ENCODE measurements at places on chromosomes 4 and X.
A peak's percentile ranks its signal among the peaks of the same experiment; 100 is the strongest.

DNA sequence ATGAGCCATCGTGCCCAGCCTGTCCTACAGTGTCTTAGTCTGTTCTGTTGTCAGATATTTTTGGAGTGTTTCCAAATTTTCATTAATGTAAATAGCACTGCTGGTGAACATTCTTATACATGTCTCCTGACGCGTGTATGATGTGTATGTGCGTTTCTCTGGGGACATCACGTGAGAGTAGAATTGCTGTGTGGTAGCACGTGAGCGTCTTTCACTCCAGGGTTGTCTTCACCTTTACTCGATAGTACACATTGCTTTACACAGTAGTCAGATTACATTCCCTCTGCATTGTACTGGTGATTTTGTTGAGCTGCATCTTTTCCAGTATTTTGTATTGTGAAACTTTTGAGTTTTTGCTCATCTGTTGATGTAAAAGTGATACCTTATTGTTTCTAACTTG lies 60.0 kb downstream of the ARHGAP10 start:
- DNase-seq: no peak

- no peak for DNase-seq
Observed at GRCh38 chrX:29724316-29724715, 491.0 kb upstream of the MAGEB2 start.

GRCh38 chr4:56681853-56682525 lies 893 bp upstream of the HOPX start:
- DNase-seq: no peak

DNA sequence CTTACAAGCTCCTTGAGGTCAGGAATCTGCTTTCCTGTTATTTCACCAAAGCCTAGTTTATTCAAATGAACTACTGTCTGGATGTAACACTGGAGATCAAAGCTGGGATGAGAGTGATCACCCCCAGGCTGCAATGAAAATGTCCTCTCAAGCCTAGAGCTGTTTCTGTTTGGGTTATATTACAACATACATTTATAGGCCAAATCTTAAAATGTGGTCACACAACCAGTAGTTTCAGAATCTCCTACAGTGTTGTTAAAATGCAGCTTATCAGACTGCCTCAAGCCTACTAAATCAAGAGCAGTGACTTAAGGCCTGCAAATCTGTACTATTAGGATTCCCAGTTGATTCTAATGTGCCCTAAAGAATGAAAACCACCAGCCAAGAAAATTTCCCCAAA lies 207.5 kb downstream of the PAPSS1 start:
- no peak for DNase-seq

- no peak for DNase-seq
Observed at GRCh38 chrX:134634691-134635090, 23.6 kb downstream of the PLAC1 start.

DNA sequence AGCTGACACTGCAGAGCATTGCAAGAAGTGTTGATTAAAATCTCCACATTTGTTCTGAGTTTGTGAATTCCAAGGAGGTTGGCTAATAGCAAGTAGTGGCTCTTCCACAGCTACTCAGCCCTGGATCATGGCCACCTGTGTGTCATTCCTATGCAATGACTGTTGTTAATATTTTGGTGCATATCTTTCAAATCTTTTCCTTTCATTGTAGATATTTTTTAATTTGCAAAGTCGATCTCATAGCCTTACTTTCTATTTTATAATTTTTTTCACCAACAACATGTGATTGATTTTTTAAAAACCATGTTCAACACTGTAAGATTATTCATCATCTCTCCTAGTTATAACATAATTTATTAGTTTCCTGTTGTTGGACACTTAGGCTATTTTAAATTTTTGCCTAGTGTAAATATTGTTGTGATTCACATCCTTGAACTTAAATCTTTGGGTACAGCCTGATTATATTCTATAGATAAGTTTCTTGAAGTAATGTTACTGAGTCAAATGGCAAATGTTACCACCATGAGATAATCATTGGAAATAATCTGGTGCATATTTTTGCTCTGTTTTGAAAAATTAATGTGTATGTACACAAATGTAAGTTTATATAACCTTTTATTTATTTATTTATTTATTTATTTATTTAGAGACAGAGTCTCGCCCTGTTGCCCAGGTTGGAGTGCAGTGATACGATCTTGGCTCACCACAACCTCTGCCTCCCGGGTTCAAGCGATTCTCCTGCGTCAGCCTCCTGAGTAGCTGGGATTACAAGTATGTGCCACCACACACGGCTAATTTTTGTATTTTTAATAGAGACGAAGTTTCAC lies 17.1 kb upstream of the ARHGAP10 start:
- no peak for DNase-seq

DNA sequence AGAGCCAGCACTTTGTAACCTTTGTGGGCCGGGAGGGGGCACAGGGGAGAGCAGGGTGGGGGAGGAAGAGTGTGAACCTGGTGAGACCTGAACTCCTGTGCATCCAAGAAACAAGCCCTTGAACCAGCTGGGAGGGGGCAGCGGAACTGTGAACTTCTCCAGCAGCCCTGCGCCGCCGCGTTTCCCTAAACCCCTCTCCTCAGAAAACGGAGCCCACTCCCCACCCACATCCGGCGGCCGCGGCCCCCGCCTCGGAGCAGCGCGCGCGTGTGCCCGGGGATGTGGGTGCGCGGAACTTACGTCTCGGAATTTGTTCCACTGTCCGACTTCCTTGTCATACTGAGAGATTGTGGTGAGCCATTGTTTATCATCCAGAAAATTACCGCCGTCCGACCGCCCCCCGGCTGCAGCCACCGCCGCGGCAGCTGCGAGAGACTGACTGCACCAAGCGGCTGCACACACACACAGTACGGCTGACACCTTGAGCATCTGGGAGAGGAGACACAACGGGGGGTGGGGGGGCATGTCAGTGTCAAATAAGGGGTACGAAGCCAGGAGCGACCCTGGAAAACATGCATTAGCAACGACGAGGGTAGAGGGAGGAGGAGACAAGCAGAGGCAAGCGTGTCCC lies 494 bp downstream of the SPOCK3 start:
- no peak for DNase-seq

DNA sequence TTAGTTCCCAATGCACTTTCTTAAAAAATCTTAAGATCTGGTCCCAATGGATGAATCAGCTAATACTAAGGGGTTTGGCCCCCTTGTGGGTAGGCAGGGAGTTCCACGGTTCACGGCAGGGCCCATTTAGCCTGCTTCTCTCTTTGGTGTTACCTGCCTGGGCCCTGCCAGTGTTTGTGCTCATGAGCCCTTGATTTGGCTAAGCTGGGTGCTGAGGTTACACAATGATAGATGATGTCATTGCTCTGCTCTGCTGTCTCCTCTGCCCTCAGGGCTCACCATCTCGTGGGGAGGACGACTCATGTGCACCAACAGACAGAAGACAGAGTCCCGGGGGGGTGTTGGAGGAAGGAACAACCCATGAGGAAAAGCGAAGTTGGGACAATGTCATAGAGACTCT lies 24.4 kb downstream of the RTL5 start:
- DNase-seq: no peak

GRCh38 chrX:97797076-97797475 lies 913.4 kb downstream of the RPA4 start:
- no peak for DNase-seq

DNA sequence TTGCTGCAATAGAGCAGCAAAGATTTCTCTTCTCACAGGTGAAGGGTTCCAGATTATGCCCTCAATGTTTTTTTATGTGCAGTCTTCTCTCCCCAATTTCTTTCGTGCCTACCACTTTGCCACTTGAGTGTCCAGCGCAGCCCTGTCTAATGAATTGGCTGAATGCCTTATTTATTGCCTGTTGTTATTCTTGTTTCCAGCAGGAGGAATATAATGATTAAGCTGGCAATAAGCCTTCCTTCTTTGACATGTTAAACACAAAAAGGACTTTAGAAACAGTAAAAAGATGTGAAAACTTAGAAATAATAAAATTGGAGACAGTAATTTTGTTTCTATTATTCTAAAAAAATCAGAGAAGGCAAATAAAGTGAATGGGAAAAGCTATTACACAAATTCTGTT lies 34.6 kb upstream of the FRAS1 start:
- no peak for DNase-seq

- DNase-seq: no peak
Observed at GRCh38 chr4:89398146-89398545, 90.5 kb upstream of the GPRIN3 start.

DNA sequence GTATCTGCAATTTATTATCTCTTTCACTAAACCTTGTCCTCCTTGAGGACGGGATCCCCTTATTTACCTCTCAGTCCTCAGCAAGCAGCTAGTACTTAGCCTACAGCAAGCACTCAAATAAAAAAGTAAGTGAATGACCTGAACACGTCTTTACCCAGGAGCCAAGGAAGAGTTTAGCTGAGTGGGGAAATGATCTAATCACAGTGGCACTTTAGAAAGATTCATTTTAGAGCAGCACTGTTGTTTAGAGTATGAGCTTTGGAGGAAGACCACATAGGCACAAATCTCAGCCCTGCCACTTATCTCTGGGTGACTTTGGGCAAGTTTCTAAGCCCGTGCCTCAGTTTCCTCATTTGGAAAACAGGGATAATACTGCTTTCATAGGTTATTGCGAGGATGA lies 2.7 kb downstream of the FAM120C start:
- no peak for DNase-seq

- no peak for DNase-seq
Observed at GRCh38 chrX:56798866-56799758, 70.1 kb downstream of the NBDY start.

DNA sequence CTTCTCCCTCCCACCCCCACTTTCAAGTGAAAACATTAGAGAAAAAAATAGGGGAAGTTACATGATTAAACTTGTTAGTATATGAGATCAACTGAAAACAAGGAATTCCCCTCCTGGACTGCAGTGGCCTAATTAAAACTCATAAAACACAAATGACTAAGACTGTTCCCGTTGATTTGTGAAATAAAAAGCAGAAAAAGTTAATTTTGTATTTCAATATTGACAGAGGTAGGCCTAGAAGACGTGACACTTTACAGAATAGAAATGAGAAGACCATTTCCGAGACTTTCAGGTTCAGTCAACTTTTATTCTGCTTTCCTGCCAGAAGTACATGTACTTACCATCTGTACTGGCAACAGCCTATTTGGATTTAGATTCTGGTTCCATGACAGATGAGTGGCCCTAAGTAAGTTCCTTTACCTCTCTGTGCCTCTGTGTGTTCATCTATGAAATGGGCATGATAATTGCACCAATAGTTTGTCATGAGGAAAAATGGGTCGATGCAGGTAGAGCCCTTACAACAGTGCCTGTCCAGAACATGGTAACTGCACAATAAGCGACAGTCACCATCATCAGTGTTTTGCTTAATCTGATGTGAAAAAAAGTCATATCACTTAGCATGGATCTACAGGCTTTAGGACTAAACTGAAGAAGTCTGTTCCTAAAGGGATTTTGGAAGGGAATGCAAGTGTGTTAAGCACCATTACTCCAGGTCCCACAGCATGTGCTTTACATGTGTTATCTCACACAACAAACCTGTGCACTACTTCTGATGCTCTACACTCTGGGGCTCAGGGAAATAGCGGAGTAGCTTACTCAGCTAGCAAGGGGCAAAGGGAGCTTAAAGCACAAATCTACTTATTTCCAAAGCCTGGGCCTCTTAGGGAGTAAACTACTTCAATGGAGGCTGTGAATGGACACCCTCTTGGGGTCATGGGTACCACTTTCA lies 562.3 kb upstream of the DIPK2B start:
- no peak for DNase-seq

GRCh38 chr4:15682242-15683142 lies 865 bp downstream of the FAM200B start:
- DNase-seq: no peak

- no peak for DNase-seq
Observed at GRCh38 chr4:820230-821172, 5.4 kb downstream of the CPLX1 start.

- no peak for DNase-seq
Observed at GRCh38 chr4:147704846-147705245, 20.9 kb upstream of the PRMT9 start.

GRCh38 chr4:176874721-176875445 lies 82.2 kb upstream of the VEGFC start:
- DNase-seq: no peak

- DNase-seq: no peak
Observed at GRCh38 chr4:17773135-17773698, 8.2 kb downstream of the FAM184B start.

DNA sequence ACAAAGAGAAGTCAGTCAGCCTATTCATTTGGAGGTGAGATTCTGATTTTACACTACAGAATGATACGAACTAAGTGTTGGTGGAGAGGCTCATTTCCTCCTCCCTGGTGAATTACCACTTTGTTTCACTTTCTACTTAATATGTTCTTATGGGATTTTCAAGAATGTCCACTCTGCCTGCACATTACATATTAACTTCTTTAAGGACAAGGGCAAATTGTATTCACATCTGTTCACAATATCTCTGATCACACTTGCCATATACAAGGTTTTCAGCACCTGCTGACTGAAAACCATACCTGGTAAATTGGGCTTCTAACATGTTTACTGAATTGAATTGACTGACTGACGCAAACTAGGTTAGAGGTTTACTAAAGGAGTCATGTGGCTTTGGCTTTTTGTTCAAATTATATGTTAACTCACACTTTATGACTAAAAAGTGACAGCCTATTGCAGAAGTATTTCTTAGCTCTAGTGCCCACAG lies 188.4 kb upstream of the MBNL3 start:
- peak; percentile 10 for DNase-seq

DNA sequence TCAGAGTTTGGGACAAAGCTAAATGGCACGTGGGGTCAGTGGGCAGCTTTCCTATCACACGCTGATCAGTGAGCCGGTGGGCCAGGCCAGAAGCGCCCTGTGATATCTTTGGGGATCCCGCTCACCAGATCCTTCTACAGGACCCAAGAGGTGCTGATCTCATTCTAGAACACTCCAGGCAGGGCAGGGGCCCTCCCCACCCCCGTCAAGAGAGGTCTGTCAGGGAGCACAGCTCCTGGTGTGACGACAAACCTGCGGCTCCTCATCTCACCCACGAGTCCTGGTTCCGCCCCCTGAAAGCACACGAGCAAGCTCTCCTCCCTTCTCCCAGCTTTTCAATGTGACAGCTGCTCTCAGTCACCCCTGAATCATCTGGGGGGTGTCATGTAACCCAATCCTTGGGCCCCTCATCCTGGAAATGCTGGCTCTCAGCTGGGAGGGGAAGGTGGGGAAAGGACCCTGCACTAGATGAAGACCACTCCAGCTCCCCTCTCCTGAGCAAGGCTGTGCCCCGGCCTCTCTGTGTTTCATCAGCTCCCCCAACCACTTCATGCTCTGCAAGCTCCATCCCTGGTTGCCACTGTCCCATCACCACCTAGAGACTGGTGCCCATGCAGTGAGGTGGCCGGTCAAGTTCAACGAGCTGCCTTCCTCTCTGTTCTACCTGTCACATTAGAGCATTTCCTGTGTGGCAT lies 4.6 kb downstream of the HCFC1 start:
- peak; percentile 78 for DNase-seq

DNA sequence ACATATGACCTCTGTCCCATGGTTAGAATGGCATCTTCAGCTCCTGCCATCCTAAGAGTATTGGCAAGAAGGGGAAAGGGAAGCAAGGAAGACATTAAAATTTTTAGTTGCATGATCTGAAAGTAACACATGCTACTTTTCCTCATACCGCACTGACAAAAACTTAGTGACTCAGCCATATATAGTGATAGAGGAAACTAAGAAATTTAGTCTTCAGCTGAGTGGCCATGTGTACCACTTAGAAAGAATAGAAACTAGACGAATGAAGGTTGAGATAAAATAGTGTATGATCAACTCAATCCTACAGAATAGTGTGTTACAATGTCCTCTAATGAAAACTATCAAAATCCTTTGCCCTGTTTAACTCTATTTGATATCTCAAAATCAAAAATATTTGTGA lies 164.1 kb downstream of the PPP3CA start:
- DNase-seq: no peak
